Activated CD4-positive, alpha-beta memory T cell treated with anti-CD3 and anti-CD28 coated beads for 36 hours (primary cell): ENCODE measurements at places on chromosomes 6 and 20.

- no peak for DNase-seq
- H3K4me1 ChIP-seq, result peaks cover 6% of the 10 kb centered on the region
- H3K4me3 ChIP-seq, result no peak within 1 kb of the TSS
- no peaks in the 10 kb centered on the region for H3K27me3 ChIP-seq
- H3K36me3 ChIP-seq, result peaks cover 47% of the 10 kb centered on the region
Observed at GRCh38 chr6:158312165-158312564, at the start of gene TULP4. TULP4 (plus strand) TSS chr6:158312465; CDS start chr6:158314017, 1,552 bp downstream.

DNA sequence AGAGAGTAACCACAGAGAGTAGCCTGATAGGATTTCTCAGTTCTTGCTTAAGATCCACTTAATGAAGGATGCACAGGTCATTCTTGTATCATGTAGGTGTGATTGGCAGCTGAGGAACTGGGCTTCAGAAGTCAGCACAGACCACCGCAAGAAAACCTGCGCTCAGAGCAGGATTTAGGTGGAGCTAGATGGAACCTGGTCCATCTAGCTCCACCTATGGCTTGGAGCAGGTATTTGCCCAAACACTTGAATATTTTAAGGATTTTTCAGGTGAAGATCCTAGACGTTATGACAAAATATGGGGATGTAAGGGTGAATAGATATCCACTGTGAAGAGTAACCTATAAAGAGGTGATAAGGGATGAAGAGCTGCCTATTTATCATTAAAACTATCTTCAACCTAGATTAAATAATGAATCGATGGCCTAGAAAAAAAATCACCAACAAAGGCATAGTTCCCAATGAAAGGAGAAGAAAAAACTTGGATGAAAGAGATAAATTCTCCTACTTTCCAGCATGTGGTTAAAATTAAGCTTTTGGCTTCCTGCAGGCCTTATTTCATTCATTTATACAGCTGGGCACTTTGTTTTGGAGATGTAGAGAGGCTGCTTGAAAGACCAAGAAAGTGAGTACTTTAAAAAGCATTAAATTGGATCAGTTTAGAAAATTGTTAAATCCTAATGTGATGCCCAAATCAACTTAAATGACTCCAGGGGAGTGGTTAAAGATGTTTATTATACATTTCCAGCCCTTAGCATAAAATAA is 778.4 kb upstream of the GJE1 start:
- no peaks in the 10 kb centered on the region for H3K4me1 ChIP-seq
- H3K36me3 ChIP-seq, result no peaks in the 10 kb centered on the region
- H3K4me3 ChIP-seq, result no peak overlapping the region
- no peak for DNase-seq

DNA sequence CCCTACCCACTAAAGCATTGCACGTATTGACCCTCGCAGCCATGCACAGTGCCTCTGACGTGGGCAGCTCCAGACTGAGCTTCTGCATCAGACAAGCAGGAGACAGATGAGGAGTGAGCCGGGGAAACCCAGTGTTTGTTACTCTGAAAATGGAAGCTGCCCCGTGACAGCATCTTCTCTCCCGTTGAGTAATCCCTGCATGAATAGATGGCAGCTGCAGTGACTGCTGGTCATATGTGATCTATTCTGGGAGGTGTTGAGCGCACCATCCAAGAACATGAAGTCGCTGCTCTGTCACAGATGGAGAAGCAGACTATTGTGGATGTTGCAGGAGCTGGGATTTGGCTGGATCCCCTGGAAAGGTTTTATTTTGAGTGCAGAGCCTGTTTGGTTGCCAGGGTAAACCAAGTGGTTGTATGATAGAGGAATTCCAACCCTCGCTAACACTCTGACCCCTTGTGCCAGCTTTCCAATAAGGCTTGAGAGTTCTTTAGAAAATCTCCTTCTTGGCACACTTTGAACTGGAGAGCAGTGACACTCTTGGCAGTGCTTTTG is 242.2 kb downstream of the NRN1 start:
- no peak overlapping the region for H3K27ac ChIP-seq
- no peaks in the 10 kb centered on the region for H3K4me1 ChIP-seq
- H3K4me3 ChIP-seq, result no peak overlapping the region
- H3K27me3 ChIP-seq, result no peaks in the 10 kb centered on the region

DNA sequence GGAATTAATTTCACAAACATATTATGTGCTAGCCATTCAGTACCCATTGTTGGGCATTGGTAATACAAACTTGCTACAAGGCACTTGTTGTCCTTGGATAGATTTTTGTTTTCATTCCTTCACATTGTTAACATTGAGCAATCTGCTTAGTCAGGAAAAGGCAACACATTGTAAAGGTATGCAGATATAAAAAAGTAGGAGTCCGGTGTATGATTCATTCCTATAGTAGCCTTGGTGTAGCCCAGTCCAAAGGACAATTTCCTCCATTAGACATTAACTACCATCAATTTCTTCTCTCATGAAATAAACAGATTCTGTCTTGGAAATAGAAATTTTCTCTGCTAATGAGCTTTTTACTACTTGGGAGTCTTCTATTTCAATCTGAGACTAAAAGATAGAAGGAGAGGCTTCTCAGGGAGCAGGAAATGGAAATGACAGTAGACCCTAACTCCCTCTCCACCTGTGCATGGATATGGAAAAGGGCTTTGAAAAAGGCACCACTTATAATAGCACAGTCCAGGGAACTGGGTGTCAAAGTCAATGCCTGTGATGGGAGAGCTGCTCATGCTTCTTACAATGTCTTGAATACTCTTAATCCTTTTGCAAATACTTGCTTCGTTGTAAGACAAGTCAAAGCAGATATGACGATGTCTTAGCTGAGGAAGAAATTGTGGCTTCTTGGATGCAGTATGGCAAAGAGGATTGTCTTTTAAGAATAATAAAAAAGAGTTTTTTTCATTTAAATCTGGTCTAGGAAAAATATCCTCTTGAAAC is 369.4 kb upstream of the CITED2 start:
- no peak for DNase-seq
- H3K4me1 ChIP-seq, result no peaks in the 10 kb centered on the region
- H3K27ac ChIP-seq, result no peak overlapping the region
- no peaks in the 10 kb centered on the region for H3K27me3 ChIP-seq

GRCh38 chr6:158357570-158358216 is 45.4 kb downstream of the TULP4 start:
- H3K27me3 ChIP-seq, result no peaks in the 10 kb centered on the region
- peaks cover 37% of the 10 kb centered on the region for H3K4me1 ChIP-seq
- no peak overlapping the region for H3K4me3 ChIP-seq
- peak overlapping the region; percentile 25 for H3K27ac ChIP-seq
- no peaks in the 10 kb centered on the region for H3K36me3 ChIP-seq

GRCh38 chr20:43583982-43584432 is 6.7 kb upstream of the IFT52 start:
- H3K4me3 ChIP-seq, result no peak overlapping the region
- DNase-seq, result no peak
- no peaks in the 10 kb centered on the region for H3K27me3 ChIP-seq
- H3K27ac ChIP-seq, result no peak overlapping the region
- H3K4me1 ChIP-seq, result no peaks in the 10 kb centered on the region

DNA sequence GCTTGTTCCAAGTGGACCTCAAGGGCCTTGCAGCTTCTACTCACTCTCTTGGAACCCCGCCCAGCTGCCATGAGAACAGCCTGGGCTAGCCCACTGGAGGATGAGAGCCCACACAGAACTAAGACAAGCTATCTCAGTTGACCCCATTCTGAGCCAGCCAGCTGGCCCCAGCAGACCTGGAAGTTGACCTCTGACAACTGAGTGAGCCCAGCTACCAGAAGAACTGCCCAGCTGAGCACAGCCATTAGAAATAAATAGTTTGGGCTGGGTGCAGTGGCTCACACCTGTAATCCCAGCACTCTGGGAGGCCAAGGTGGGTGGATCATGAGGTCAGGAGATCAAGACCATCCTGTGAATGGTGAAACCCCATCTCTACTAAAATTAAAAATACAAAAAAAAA is 37.1 kb downstream of the SNX5 start:
- no peak overlapping the region for H3K4me3 ChIP-seq
- peaks cover 3% of the 10 kb centered on the region for H3K36me3 ChIP-seq
- DNase-seq, result no peak
- no peaks in the 10 kb centered on the region for H3K27me3 ChIP-seq
- no peak overlapping the region for H3K27ac ChIP-seq

DNA sequence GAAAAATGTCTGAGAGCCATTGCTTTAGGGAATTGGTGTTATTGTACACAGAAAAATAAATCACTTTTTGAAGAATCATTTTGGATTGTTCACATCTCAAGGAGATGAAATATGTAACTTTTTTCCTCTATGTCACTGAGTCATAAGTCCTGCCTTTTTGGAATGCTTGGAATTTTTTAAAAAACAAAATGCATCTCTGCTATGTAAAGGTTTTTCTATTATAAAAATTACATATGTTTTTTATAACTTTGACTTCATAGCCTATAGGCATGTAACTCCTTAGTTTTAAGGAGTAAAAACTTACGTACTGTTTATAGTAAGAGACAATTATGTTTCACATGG is 8.7 kb downstream of the RNF144B start:
- no peak for DNase-seq
- no peaks in the 10 kb centered on the region for H3K36me3 ChIP-seq
- no peaks in the 10 kb centered on the region for H3K27me3 ChIP-seq
- no peak overlapping the region for H3K27ac ChIP-seq
- H3K4me1 ChIP-seq, result peaks cover 6% of the 10 kb centered on the region

- H3K4me1 ChIP-seq, result peaks cover 18% of the 10 kb centered on the region
- DNase-seq, result peak; percentile 29
- H3K36me3 ChIP-seq, result no peaks in the 10 kb centered on the region
- peak overlapping the region; percentile 71 for H3K27ac ChIP-seq
Observed at GRCh38 chr6:144248476-144249301, 36.4 kb upstream of the UTRN start.

- H3K4me1 ChIP-seq, result no peaks in the 10 kb centered on the region
- no peaks in the 10 kb centered on the region for H3K36me3 ChIP-seq
- H3K27ac ChIP-seq, result no peak overlapping the region
- no peaks in the 10 kb centered on the region for H3K27me3 ChIP-seq
Observed at GRCh38 chr6:101079696-101080270, 198.7 kb upstream of the ASCC3 start.

DNA sequence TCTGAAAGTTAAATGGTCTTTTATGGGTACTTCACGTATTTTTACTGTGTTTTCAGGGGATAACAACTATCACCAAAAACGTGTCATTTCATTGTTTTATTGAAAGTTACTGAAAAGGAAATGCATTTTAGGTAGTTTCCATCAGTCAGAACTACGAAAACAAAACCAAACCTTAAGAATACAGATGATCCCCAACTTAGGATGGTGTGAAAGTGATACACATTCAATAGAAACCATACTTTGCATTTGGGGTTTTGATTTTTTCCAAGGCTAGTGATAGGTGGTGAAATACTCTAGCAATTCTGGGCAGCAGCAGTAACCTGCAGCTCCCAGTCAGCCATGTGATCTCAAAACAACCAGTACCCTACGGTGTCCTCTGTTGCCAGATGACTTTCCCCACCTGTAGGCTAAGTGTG is 25.9 kb upstream of the EFHC1 start:
- peak overlapping the region; percentile 27 for H3K4me3 ChIP-seq
- DNase-seq, result peak; percentile 58
- H3K36me3 ChIP-seq, result no peaks in the 10 kb centered on the region

DNA sequence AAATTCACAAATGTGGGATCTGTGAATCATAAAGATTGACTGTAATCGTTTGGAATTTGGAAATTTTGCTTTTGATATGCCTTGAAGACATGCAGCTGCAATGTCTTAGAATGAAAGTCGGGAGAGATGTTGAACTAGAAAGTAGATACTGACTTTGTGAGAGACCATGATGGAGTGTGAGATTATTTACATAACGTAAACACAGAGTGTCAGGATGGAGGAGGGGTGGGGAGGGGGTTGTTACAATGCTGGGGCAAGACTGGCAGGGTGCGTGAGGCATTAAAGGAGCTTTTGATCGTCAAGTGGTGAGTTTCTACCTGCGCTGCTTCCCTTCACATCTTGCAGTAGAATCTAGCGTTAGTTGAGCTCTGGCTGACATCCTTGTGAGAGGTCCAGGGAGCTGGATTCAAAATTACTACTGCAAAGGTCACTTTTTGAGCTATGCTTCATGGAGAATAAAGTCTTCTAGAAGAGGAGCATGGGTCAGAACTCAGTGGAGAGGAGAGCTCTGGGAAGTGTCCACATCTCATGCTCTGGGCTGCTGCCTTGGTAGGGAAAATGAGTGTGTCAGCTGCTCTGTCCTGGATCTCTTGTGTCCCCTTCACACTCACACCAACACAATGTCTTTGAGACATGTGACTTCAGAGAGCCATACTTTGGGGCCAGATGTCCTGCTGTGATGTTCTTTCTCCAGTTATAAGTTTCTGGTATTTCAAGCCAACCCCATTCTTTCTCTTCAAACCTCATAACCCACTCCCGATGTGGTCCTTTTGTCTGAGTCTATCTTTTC is 105.2 kb upstream of the CITED2 start:
- no peak overlapping the region for H3K4me3 ChIP-seq
- H3K27ac ChIP-seq, result no peak overlapping the region
- H3K4me1 ChIP-seq, result peaks cover 2% of the 10 kb centered on the region
- no peaks in the 10 kb centered on the region for H3K36me3 ChIP-seq
- no peak for DNase-seq

GRCh38 chr6:89398762-89399525 is 13.1 kb downstream of the RRAGD start:
- DNase-seq, result no peak
- H3K4me3 ChIP-seq, result no peak overlapping the region
- no peak overlapping the region for H3K27ac ChIP-seq
- H3K4me1 ChIP-seq, result no peaks in the 10 kb centered on the region
- no peaks in the 10 kb centered on the region for H3K27me3 ChIP-seq

GRCh38 chr6:138726066-138726756 is 47.4 kb upstream of the CCDC28A start:
- H3K4me1 ChIP-seq, result no peaks in the 10 kb centered on the region
- peaks cover 8% of the 10 kb centered on the region for H3K27me3 ChIP-seq
- H3K27ac ChIP-seq, result no peak overlapping the region

DNA sequence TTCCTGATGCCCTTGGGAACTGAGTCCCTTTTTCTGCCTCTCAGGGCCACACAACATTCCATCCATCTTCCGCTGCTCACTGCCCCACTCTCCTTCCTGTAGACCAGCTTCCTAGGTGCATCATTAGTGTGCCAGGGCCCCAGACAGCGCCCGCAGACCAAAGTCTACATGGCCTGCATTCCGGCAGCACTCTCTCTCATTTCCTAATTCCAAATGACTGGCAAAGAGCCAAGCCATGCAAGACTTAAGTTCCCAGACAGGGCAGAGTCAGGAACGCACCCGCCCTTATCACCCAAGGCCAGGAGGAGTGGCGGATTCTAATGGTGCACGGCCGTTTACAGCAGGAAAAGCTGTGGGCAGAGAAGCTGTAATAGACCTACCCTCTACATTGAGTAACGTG is 159.8 kb upstream of the ARID1B start:
- peaks cover 3% of the 10 kb centered on the region for H3K27me3 ChIP-seq
- H3K27ac ChIP-seq, result no peak overlapping the region
- DNase-seq, result no peak
- peaks cover 1% of the 10 kb centered on the region for H3K36me3 ChIP-seq
- H3K4me1 ChIP-seq, result no peaks in the 10 kb centered on the region

DNA sequence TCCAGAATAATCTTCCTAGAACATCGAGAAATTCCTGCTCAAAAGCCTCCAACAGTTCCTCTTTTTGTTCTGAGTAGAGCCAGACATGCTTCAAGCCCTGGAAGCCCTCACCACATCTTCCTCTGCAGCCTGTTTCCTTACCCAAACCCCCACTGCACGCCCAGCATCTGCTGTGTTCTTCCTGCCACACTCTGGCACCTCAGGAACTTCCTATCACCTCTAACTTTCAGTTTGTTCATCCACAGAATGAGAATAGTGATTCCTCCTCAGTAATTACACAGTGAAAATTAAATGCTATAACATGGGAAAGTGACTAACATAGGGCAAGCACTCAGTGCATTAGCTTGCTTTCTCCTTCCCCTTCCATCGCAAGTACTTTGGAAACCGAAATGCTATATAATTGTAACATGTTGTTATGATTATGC is 26.3 kb downstream of the C6orf89 start:
- peaks cover 51% of the 10 kb centered on the region for H3K4me1 ChIP-seq
- peak overlapping the region; percentile 70 for H3K27ac ChIP-seq
- H3K27me3 ChIP-seq, result no peaks in the 10 kb centered on the region
- peak; percentile 63 for DNase-seq
